AG04450 (cell line): ENCODE measurements at places on chromosomes 2 and 18.

DNA sequence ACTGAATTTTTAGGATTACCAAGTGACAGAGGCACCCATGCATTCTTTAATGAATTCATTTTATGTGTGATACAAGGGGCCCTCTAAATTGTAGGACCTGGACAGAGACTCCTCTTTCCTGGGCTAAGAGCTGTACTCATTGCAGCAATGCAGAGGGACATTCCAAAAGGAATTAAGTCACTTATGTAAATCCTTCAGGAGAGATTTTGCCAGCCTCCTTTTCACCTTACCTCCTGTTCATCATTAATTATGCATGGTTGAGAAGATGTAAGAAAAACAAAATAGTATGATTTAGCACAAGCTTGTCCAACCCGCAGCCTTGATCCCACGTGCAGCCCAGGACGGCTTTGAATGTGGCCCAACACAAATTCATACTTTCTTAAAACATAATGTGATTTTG lies 84.5 kb upstream of the TANK start:
- DNase-seq = no peak

GRCh38 chr2:110707386-110707965 lies 24.9 kb upstream of the ACOXL start:
- no peak for DNase-seq

DNA sequence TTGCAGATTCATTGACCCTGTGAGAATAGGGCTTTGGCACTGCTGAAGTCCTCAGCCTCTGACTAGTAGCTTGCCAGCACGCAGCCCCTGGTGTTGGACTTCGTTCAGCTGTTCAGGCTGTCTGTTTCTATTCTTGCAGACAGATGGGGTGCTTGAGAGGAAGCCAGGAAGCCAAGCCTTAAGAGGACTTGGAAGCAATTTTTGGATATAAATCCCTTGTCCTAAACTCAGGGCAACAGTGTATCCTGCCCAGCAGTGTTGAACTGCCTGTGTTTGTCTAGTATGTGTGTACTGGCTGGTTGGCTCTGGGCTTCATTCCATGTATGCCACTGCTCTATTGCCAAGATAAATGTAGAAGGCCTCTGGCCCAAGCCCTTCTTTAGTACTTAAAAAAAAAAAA lies 108.6 kb downstream of the COMMD1 start:
- DNase-seq = peak; percentile 29

GRCh38 chr2:184566716-184567115 lies 31.6 kb upstream of the ZNF804A start:
- no peak for DNase-seq

- DNase-seq = no peak
Observed at GRCh38 chr2:234689911-234690379, 193.1 kb upstream of the ARL4C start.

- DNase-seq = no peak
Observed at GRCh38 chr18:21289827-21290226, 47.8 kb downstream of the GREB1L start.

DNA sequence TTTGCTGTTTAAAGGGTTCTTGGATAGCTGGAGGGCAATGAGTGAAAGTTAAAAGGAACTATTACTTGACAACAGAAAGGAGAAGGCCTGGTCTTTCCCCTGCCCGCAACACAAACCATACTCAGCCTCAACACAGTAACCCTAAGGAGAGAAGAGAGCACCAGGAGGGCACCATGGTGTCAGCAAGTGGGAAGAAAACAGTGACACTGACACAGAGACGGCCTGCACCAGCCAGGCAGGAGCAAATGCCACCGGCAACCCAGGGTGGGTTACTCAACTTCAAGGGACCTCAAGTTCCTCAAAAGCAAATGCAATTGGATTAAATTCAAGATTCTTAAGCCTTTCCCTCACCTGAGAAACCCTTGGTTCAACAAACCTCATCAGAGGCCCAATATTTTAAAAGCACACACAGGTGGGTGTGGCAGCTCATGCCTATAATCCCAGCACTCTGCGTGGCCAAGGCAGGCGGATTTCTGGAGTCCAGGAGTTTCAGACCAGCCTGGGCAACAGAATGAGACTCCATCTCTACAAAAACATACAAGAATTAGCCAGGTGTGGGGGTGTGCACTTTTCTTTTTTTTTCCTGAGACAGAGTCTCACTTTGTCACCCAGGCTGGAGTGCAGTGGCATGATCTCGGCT lies 52.3 kb downstream of the TFCP2L1 start:
- DNase-seq = no peak

DNA sequence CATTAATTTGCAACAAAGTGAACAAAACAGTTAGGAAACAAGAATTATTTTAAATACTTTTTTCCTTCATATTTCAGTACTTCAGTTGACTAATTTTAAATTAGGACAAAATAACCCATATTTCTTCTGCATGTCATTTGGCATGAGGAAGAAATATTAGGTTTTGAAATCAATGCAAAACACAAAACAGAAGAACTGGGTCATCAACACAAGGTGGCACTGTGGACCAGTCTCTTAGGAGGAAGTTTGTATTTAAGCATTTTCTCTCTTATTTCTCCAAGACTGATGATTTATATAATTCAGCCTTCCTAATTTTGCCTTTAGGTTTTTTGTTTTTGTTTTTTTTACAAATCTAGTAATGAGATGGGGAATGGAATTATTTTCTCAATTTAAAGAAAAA lies 352.8 kb upstream of the KCNH7 start:
- DNase-seq = no peak

- no peak for DNase-seq
Observed at GRCh38 chr2:23073671-23074070, 311.3 kb upstream of the KLHL29 start.

DNA sequence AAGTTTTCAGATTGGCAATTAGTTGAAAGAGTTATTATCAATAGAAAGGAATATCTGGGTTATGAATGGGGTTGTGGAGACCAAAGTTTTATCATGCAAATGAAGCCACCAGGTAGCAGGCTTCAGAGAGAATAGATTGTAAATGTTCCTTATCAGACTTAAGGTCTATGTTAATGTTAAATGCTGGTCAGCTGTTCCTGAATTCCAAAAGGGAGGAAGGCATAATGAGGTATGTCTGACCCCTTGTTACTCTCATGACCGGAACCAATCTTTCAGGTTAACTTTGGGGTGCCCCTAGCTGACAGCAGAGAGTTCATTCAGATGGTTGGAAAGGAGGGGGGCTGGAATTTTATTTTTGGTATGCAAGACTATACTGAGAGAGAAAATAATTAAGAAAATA lies 47.9 kb downstream of the RIT2 start:
- DNase-seq = no peak

DNA sequence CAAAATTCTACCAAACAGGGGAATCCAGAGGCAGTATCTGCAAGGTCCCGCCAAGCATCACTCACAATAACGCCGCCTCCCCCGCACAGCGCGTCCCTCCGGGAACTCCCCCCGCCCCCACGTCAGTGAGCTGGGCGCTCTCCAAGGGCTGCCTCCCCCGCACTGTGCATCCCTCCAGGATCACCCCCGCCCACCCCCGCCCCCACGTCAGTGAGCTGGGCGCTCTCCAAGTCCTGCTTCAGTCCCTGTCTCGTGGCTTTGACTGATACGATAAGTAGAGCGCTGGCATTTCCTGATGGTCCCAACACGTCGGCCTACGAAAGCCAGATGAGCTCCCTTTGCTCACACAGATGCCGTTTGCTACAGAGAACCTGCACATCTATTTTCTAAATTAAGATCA lies 130.7 kb upstream of the TPO start:
- DNase-seq = no peak

DNA sequence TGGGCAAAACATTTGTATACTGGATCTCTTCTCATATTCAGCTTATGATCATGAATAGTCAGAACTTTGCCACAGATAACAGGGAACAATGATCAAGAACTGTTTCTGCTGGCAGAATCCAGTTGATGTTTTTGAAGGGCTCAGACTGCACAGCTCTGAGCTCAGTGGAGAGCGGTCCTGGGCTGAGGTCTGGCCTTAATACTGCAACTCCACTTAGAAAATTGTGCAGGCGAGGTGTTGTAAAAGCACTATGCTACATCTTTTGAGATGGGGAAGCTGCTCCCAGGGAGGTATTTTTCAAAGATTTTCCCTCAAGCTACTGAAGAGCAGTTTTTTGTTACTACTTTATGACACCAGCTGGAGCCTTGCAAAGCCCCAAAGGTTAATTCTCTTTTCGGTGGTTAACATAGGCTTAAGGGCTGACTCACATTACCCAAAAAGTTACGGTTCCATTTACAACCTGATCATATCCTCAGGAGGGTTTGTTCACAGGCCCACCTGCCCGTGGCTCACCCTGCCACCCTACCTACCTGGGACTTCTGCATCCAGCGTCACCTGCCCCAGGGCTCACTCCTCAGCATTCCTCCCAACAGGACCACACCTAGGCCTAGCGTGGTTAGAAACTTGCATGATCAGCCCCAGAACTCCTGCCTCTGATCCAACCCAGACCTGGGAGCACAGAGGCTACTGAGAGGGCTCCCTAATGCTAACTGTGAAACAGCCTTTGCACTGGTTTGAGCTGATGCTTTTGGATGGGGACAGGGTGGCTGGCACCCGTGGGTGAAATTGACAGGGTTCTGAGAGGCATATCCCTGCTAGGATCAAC lies 114.4 kb downstream of the NCK2 start:
- DNase-seq = no peak

- no peak for DNase-seq
Observed at GRCh38 chr2:84441036-84441435, 18.0 kb downstream of the SUCLG1 start.
